ENCODE measurements at places on chromosomes 13 and 19. TPM values are rescaled to one million over a fixed set of nuclear protein-coding genes. Genes with fewer than 3 reads are reported as not detected.
A peak's percentile ranks its signal among the peaks of the same experiment; 100 is the strongest.

- peaks cover 8% of the 10 kb centered on the region for H3K27me3 ChIP-seq
- no peak overlapping the region for H3K4me3 ChIP-seq
- H3K4me1 ChIP-seq = no peaks in the 10 kb centered on the region
- DNase-seq = no peak
Measured at GRCh38 chr19:30673336-30673735, 301.2 kb downstream of the ZNF536 start.

DNA sequence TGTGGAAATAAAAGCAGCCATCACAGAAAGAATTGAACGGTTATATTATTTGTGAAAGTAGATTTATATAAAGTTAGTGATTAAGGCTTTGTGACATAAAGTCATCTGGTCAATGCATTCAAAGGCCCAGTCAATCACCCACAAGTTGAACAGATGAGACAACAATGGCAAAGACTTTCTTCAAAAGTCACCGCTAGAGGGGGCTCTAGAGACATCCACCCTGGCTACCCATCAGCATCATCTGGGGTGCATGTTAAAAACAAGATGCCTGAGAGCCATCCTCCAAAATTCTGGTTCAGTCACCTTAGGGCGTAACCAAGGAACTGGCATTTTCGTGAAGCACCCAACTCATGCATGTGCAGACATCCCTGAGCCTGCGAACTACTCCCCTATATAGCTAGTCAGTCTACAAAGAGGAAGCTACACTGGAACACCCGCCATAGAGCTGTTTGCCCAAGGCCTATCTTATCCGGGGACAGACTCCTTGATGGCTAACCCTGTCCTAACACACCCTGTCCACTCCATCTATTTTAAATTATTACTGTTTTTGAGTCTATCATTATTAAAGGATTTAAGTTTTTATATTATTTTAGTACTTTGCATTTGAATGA, 970.5 kb downstream of the UQCRFS1 start:
- H3K4me1 ChIP-seq = no peaks in the 10 kb centered on the region
- no peak overlapping the region for H3K4me3 ChIP-seq
- H3K27me3 ChIP-seq = no peaks in the 10 kb centered on the region

GRCh38 chr19:58170860-58171259, 12.0 kb upstream of the ZNF274 start:
- DNase-seq = no peak
- H3K36me3 ChIP-seq = no peaks in the 10 kb centered on the region

DNA sequence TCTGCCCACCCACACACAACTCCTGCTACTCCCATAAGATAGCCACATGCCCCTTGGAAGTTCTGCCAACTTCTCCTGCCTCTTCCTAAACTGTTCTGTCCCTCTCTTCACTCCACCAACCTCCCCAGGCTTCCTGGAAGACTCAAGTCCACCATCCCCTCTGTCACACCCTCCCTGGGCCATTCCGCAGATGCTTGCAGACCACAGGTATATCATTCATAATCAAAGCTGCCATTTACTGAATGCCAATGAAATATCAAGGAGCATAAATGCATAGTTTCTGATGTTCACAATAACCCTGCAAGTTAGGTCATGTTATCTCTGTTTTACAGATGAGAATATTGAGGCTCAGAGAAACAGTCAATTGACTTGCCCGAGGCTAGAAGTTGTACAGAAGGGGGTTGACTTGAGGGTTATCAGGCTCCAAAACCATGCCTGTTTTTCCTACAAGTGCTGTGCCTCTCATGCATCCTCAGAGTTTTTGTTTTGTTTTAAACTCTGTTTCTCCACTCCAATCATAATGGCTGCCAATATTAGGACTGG, 135.6 kb downstream of the SLC7A1 start:
- DNase-seq = no peak
- no peaks in the 10 kb centered on the region for H3K36me3 ChIP-seq
- H3K4me3 ChIP-seq = no peak overlapping the region
- no peaks in the 10 kb centered on the region for H3K27me3 ChIP-seq
- no peak overlapping the region for H3K27ac ChIP-seq

DNA sequence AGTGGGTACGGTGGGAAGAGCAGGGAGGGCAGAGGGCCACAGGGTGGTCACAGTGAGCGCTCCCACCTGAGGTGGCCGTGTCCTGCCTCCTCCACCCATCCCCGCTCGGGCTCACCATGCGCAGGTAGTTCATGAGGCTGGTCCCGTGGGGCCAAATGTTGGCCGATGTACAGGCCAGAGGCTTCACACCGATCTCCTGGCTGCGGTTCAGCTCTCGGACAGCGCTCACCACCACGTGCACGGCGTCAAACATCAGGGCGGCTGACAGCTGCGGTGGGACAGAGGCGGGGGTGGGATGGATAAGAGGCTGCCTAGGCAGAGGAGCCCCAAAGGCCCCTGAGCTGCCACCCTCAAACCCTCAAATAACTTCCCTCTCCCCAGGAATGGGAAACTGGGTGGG, 15.8 kb downstream of the GRIK5 start:
- H3K4me1 ChIP-seq = no peaks in the 10 kb centered on the region
- H3K4me3 ChIP-seq = no peak overlapping the region

- peak overlapping the region; percentile 46 for H3K4me3 ChIP-seq
- H3K36me3 ChIP-seq = no peaks in the 10 kb centered on the region
- H3K27ac ChIP-seq = peak overlapping the region; percentile 84
- peak; percentile 85 for DNase-seq
Measured at GRCh38 chr19:39154629-39155100, 29.1 kb downstream of the PAK4 start.

Gene OSCAR
- 2.4 TPM for total RNA-seq

- no peaks in the 10 kb centered on the region for H3K27me3 ChIP-seq
- DNase-seq = no peak
- H3K36me3 ChIP-seq = no peaks in the 10 kb centered on the region
- H3K4me3 ChIP-seq = no peak overlapping the region
Measured at GRCh38 chr13:41652735-41653361, 195.5 kb downstream of the RGCC start.

- no peak overlapping the region for H3K27ac ChIP-seq
- H3K4me3 ChIP-seq = no peak overlapping the region
- H3K27me3 ChIP-seq = no peaks in the 10 kb centered on the region
- no peaks in the 10 kb centered on the region for H3K4me1 ChIP-seq
- no peaks in the 10 kb centered on the region for H3K36me3 ChIP-seq
Measured at GRCh38 chr13:35484384-35484783, 7.9 kb upstream of the MAB21L1 start.

Gene PNMA8B
- total RNA-seq = 4.2 TPM

- H3K4me3 ChIP-seq = peak overlapping the region; percentile 74
- no peak for DNase-seq
- no peaks in the 10 kb centered on the region for H3K27me3 ChIP-seq
- no peaks in the 10 kb centered on the region for H3K36me3 ChIP-seq
- peak overlapping the region; percentile 96 for H3K27ac ChIP-seq
Measured at GRCh38 chr19:12995596-12996405, 526 bp downstream of the NFIX start.

GRCh38 chr13:113917594-113918371, 53.9 kb upstream of the GAS6 start:
- H3K4me3 ChIP-seq = no peak overlapping the region
- no peaks in the 10 kb centered on the region for H3K36me3 ChIP-seq
- no peak overlapping the region for H3K27ac ChIP-seq

Gene PLK5
- 0.44 TPM for total RNA-seq

Gene PEAK3
- total RNA-seq = not detected

- H3K27ac ChIP-seq = no peak overlapping the region
- no peak for DNase-seq
- H3K4me1 ChIP-seq = no peaks in the 10 kb centered on the region
- H3K27me3 ChIP-seq = no peaks in the 10 kb centered on the region
Measured at GRCh38 chr13:111278258-111278657, 42.2 kb upstream of the TEX29 start.

DNA sequence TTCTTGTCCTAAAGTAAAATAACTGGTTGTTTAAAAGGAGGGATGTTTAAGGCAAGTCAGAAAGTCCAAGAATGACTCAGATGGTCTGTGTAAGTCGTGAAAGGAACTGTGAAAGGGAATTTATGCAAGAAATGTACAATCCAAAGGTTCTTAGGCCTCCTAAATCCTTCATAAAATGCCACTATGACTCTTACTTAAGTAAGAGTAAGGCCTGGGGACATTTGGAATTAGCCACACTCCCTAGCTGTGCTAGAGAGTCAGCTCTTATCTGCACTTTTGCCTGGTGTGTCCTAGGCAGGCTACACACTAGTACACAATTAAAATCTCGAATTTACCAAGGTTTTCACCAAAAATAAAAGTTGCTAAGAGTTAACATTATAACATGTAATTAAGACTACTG, 686.9 kb downstream of the UQCRFS1 start:
- no peaks in the 10 kb centered on the region for H3K27me3 ChIP-seq
- H3K27ac ChIP-seq = no peak overlapping the region
- H3K36me3 ChIP-seq = no peaks in the 10 kb centered on the region
- H3K4me1 ChIP-seq = no peaks in the 10 kb centered on the region
- no peak for DNase-seq
- no peak overlapping the region for H3K4me3 ChIP-seq

DNA sequence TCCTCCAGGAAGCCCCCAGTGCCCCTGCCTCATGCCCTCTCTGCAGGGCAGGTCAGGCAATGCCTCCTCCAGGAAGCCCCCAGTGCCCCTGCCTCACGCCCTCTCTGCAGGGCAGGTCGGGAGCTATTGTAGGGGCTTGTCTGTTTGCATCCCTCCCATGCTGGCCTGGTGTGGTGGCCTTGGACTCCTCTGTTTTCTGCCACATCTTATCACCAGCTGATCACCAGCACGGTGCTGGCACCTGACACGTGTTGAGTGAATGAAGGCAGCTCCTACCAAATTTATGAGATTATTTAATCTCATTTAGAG, 51.5 kb upstream of the C13orf46 start:
- no peaks in the 10 kb centered on the region for H3K36me3 ChIP-seq
- no peaks in the 10 kb centered on the region for H3K4me1 ChIP-seq
- no peak overlapping the region for H3K4me3 ChIP-seq
- no peaks in the 10 kb centered on the region for H3K27me3 ChIP-seq
- no peak for DNase-seq
- H3K27ac ChIP-seq = no peak overlapping the region

GRCh38 chr13:46377554-46377953, 9.5 kb downstream of the RUBCNL start:
- DNase-seq = no peak
- no peak overlapping the region for H3K27ac ChIP-seq
- no peaks in the 10 kb centered on the region for H3K36me3 ChIP-seq
- no peak overlapping the region for H3K4me3 ChIP-seq
- no peaks in the 10 kb centered on the region for H3K27me3 ChIP-seq
- no peaks in the 10 kb centered on the region for H3K4me1 ChIP-seq

GRCh38 chr13:99971576-99972189, at the start of gene ZIC5:
TSS of gene ZIC5 (minus strand) at chr13:99971767. CDS start at chr13:99971603, 164 bp downstream.
- no peak for DNase-seq
- no peaks in the 10 kb centered on the region for H3K36me3 ChIP-seq
- peak within 1 kb of the TSS; percentile 39 for H3K4me3 ChIP-seq
- no peaks in the 10 kb centered on the region for H3K4me1 ChIP-seq

- no peak overlapping the region for H3K27ac ChIP-seq
- no peak for DNase-seq
- no peaks in the 10 kb centered on the region for H3K4me1 ChIP-seq
- H3K27me3 ChIP-seq = no peaks in the 10 kb centered on the region
Measured at GRCh38 chr13:106681997-106682396, 114.1 kb upstream of the ARGLU1 start.

DNA sequence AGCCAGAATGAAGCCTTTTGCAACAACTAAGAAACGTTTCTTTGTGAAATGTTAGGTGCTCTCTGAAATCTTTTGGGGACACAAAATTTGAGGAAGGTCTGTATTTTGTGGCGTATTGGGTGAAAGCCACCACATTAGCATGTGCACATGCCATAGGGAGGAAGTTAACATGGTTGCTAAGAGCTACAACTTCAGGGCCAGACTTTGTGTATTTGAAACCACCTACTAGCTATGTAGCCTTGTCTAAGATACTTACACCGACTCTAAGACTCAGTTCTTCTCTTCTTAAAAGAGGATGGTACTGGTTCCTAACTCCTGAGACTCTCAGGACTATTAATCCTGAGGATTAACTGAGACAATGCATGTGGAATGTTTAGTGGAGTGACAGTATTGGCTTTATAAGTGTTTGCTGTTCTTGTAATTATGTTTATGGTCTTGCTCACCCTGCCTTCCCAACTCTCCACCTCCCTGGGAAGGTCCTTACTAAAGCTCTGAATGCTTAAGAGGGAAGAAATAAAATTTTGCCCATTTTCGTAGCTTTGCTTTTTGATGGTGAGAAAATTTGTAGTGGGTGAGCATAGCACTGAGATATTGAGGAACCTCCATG, 15.5 kb downstream of the SERP2 start:
- no peak for DNase-seq
- H3K4me3 ChIP-seq = no peak overlapping the region
- no peak overlapping the region for H3K27ac ChIP-seq
- no peaks in the 10 kb centered on the region for H3K36me3 ChIP-seq
- H3K27me3 ChIP-seq = no peaks in the 10 kb centered on the region

Gene MYO9B
- 79.5 TPM for total RNA-seq

DNA sequence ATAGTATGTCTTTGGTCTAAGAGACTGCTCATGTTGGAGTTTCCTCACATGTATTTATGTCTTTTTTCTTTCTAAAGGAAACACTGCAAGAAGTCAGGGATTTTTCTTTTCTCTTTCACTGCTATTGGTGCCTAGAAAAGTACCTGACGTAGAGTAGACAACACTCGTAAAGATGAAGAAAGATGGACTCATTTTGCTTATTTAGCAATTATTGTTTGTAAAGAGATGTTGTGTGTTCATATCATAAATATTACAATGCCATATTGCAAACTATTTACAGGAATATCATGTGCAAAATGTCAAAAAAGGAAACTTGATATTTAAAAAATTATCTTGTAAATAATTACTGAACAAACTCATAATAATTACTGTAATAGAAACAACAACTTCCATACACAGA, 2711.5 kb upstream of the PCDH20 start:
- no peak for DNase-seq
- H3K27ac ChIP-seq = no peak overlapping the region
- no peaks in the 10 kb centered on the region for H3K27me3 ChIP-seq
- H3K4me3 ChIP-seq = no peak overlapping the region
- no peaks in the 10 kb centered on the region for H3K4me1 ChIP-seq

Gene PEG3
- 17.0 TPM for total RNA-seq

GRCh38 chr13:49629196-49629938, 1.1 kb downstream of the ARL11 start:
- H3K27me3 ChIP-seq = no peaks in the 10 kb centered on the region
- H3K4me1 ChIP-seq = no peaks in the 10 kb centered on the region

- H3K4me3 ChIP-seq = peak overlapping the region; percentile 76
- H3K36me3 ChIP-seq = no peaks in the 10 kb centered on the region
- peak overlapping the region; percentile 96 for H3K27ac ChIP-seq
- H3K4me1 ChIP-seq = peaks cover 23% of the 10 kb centered on the region
- DNase-seq = no peak
Measured at GRCh38 chr19:55483706-55484592, 1.0 kb upstream of the NAT14 start.

Gene WDR88
- not detected for total RNA-seq

DNA sequence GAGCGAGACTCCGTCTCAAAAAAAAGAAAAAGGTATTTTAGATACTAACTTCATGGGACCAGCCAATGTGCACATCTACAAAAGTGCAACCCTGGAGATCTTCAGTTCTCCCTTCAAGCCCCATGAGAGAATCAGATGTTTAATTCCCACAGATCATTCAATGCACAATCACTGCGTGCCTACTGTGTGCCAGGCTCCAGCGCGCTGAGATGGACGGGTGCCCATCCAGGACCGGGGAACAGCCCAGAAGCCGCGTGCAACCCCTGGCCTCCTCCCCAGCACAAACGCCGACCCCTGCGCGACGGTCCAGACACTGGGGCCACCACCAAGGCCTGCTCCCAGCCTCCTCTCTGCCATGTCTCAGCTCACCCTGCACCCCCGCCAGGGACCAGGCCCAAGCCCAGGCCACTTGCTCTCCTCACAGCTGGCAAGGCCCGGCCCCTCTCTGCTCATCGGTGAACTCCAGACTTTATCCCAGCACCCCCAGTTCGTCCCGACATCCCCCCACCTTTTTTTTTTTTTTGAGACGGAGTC, 5.3 kb downstream of the BTBD2 start:
- no peak overlapping the region for H3K27ac ChIP-seq
- H3K27me3 ChIP-seq = no peaks in the 10 kb centered on the region
- H3K4me3 ChIP-seq = no peak overlapping the region

Gene RDH8
- not detected for total RNA-seq

Gene ATP4B
- total RNA-seq = not detected
